Lower lobe of right lung (tissue), 2 donors: ENCODE measurements at places on chromosomes 3 and 15.

DNA sequence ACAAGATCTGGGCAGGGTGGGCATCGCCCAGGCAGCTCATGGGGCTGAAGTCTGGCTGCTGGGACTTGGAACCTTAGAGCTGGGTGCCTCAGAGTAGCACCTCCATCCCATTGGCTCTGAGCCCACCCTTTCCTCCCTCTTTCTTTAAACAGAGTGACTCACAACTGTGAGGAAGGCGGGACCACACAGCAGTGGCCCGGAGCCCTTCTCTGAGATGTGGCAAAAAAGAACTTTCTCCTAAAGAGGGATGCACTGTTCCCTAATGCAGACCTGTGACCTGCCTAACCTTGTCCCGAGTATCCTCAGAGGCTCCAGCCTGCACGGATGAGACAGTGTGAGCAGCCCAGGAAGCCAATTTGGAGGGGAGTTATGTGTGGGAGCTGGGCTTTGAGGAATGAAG lies 23.6 kb downstream of the PRR20G start:
- no peaks in the 10 kb centered on the region for H3K4me1 ChIP-seq
- no peak for DNase-seq
- H3K27ac ChIP-seq, result no peak overlapping the region
- H3K36me3 ChIP-seq, result no peaks in the 10 kb centered on the region
- H3K4me3 ChIP-seq, result no peak overlapping the region

GRCh38 chr3:976006-976405 lies 116.8 kb upstream of the CNTN6 start:
- no peak overlapping the region for H3K27ac ChIP-seq
- no peak overlapping the region for H3K4me3 ChIP-seq
- H3K36me3 ChIP-seq, result no peaks in the 10 kb centered on the region
- no peaks in the 10 kb centered on the region for H3K4me1 ChIP-seq

DNA sequence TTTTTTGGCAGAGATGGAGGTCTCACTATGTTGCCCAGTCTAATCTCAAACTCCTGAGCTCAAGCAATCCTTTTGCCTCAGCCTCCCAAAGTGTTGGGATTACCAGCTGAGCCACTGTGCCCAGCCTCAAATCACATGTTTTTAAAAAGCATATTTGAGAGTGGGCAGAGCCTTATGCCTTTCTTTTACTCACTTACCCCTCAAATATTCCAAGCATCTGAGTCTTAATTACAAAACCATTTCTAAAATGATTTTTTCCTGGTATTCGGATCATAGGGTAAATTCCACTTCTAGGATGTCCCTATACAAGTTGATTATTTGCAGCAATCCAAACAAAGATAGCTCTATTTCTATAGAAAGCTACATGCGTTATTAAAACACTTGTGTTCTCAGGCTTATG lies 106.1 kb downstream of the RFTN1 start:
- H3K4me1 ChIP-seq, result peaks cover 22% of the 10 kb centered on the region
- no peaks in the 10 kb centered on the region for H3K27me3 ChIP-seq
- H3K27ac ChIP-seq, result no peak overlapping the region
- H3K36me3 ChIP-seq, result peaks cover 14% of the 10 kb centered on the region
- no peak overlapping the region for H3K4me3 ChIP-seq

DNA sequence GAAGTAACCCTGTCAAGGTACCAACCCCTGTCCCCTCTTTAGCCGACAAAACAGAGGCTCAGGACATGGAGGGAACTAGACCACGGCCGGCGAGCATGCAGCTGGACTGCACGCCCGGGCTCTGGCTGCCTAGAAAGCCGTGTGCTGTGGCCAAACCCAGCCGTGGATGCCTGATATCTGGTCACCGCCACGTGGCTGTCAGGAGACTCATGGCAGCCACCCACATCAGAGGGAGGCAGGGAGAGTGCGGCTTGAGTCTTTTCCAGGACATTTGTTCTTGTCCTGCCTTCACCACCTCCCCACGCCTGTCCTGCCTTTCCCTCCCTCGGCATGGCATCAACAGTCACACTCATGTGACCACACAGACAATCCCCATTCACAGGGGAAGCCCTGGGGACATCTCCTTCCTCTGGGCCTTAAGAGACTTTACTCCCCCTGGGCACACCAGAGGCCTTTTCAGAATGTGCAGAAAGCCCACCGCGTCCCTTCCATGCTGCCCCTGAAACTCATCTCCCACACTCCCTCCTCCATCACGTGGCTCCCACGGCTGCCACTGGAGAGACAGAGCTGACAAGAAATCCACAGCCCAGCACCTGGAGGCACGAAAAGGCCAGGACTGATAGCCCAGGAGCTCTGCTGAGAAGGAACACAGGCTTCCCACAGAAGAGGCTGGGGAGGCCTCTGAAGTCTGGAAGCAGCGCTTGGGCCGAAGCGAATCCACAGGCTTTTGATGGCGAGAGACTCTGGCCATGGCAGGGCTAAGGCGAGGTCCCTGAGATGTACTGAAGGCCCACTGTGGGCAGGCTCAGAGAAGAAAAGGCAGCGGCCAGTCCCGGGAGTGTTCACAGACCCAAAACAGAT lies 71.2 kb upstream of the IQSEC1 start:
- DNase-seq, result peak; percentile 12
- no peaks in the 10 kb centered on the region for H3K4me1 ChIP-seq
- H3K4me3 ChIP-seq, result no peak overlapping the region

GRCh38 chr3:68764554-68764953 lies 167.8 kb downstream of the TAFA4 start:
- H3K36me3 ChIP-seq, result no peaks in the 10 kb centered on the region
- no peak overlapping the region for H3K4me3 ChIP-seq
- no peak for DNase-seq
- no peaks in the 10 kb centered on the region for H3K27me3 ChIP-seq
- no peak overlapping the region for H3K27ac ChIP-seq
- no peaks in the 10 kb centered on the region for H3K4me1 ChIP-seq
